ENCODE measurements at places on chromosomes 3 and 15.

GRCh38 chr3:183099838-183100204 is 525 bp upstream of the MCCC1 start:
- no peak for DNase-seq

DNA sequence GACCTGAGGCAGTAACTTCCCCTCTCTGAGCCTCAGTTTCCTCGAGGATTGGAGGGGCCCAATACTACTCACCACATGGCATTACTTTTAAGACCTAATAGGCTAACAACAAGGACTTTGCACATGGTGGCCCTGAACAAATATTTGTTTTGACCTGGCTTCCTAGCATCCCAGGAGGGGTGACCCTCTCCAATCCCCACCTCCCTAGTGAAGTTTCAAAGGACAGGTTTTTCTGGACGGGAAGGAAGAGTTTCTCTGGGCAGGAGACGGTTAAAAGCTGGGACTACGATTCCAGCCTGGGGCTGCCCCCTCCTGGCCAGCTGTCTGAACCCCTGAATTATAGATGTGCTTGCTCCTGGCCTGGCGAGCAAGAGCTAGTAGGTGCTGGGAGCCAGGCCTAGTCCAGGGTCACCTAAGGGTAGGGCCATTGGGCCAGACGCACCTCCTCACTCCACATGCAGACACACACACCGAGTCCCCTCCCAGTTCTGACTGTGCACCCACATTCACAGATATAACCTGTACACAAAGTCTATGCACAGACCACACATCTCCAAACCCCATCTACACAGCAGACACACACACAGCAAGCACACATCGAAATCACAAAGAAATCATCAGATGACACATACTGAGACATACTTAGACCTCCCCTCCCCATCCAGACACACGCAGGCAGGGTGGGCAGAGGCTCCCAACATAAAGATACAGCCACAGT is 2.7 kb upstream of the ISL2 start:
- no peak for DNase-seq

DNA sequence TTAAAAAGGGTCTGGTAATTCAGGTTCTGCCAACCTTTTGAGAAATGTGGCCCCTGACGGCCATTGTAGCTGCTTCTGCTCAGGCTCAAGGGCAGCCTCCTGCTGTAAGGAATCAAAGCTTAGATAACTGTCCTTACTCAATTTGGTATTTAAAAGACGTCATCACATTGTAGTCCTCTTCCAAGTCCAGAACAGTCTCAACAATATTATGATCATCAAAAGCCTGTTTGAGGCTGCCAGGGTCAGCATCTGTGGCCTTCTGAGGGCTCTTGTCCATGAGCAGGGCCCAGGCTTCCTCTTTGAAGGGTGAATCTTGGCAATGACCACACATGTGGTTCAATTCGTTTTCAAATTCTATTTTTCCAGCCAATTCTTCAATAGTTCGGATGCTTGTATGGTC is 6.0 kb downstream of the C3orf62 start:
- no peak for DNase-seq

GRCh38 chr15:63079947-63080626 is 37.5 kb downstream of the TPM1 start:
- no peak for DNase-seq

DNA sequence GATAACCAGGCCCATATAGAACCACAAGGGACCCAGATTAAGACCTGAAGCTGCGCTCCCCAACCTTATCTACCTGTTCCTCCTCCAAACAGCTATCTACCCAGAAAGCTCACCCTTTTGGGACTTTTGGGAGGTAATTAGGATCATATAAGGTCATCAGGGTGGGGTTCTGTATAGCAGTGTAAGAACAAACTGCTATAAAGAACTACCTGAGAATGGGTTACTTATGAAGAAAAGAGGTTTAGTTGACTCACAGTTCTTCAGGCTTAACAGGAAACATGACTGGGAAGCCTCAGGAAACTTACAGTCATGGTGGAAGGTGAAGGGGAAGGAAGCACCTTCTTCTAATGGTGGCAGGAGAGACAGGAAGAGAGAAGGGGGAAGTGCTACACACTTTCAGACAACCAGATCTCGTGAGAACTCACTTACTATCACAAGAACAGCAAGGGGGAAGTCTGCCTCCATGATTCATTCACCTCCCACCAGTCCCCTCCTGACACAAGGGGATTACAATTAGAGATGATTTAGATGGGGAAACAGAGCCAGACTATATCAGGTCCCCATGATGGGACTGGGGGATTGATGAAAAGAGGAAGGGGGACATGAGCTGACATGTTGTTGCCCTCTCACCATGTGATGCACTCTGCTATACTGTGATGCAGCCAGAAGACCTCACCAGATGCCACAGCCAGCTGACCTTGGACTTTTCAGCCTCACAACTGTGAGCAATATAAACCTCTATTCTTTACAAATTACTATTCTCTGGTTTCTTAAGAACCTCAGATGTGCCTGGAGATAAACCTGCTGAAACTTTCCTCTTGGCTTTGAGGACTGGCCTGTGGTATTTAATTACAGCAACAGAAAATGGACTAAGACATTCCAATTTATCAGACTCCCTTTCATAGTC is 15.3 kb upstream of the FMN1 start:
- no peak for DNase-seq
